ENCODE measurements at places on chromosomes 5 and 9.

DNA sequence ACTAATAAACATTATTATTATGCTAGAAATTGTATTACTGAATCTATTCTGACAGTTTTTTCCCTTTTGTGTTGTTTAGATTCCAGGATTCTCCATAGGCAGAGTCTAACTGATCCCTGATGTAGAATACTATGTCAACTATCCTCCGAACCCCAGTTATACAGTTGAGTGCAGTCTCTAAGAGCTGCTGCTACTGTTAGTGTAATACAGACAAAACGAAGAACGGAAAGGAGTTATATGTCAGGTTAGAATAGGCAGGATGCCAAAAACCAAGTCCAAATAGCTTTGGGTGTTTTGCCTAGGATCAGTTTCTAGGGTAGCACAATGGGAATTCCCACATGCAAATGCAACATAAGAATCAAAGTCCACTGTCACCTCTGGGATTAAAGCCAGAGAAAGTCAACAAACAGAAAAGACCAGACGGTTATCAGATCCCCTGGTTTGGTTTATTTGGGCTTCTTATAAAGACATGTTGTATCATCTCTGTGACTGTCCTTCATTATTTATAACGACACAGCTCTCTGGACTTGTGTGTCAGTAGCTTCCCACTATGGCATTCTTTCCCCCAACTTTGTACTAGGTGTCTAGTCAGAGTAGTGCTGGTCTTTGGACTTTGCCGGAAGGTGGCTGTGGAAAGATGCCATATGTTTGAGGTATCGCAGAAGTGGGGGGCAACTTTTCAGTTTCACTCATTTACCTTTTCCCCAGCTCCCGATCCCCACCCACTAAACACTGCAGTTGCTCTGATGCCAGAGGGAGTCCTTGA is 14.9 kb upstream of the TMEM38B start:
- DNase-seq, result no peak

- DNase-seq, result no peak
Measured at GRCh38 chr5:108257996-108258395, 123.9 kb downstream of the FBXL17 start.

DNA sequence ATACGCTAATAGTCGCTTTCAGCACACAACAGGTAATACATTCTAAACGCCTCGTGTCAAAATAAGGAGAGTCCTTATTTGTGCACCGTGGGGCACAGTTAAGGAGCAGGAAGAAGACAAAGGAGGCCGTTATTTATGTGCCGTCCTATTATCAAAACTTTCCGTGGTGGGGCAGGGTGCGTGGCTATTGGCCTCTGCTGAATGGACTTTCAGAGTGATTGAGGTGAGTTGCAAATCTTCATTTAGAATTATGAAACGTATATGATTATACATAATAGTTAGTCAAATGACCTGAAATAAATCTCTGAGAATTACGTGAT is 833 bp downstream of the C5orf24 start:
- DNase-seq, result no peak

DNA sequence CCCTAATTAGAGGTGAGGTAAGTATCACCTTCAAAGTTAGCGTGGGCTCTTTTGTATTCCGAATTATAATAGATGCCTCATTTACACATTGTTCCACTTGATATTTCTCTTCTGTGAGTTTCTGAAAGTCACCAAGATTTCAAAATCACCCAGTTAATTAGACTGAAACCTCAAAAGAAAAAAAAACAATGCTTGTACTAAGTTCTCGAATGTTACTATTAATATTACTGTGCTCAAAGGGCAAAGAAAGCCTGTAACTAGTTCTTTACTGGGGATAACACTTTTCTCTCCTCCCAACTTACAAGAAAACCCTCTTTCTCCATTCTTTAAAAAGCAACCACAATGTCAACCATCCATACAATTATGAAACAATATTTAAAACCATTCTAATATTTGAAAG is 98.5 kb downstream of the STRBP start:
- DNase-seq, result no peak

GRCh38 chr5:171499611-171500010 is 80.2 kb downstream of the FGF18 start:
- no peak for DNase-seq

DNA sequence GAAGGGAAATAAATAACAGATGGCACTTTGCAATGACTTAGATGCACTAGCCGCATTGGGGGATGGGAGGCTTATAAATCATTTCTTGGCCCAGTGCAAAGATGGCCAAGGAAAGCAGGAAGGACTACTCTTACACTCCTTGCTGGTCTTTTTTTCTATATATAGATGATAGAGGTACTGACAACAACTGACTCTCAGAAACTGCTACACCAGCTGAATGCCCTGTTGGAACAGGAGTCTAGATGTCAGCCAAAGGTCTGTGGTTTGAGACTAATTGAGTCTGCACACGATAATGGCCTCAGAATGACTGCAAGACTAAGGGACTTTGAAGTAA is 1.7 kb downstream of the CCNG1 start:
- DNase-seq, result no peak

DNA sequence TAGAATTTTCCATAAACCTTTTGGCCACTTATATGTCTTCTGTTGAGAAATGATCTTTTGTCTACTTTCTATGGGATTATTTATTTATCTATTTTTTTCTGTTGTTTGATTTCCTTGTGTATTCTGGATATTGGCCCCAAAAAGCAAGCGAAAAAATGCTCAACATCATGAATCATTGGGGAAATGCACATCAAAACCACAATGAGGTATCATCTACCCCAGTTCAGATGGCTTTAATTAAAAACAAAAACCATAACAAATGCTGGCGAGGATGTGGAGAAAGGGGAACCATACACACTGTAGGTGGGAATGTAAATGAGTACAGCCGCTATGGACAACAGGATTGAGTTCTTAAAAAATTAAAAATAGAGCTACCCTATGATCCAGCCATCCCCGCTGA is 125.0 kb upstream of the LPCAT1 start:
- no peak for DNase-seq

GRCh38 chr5:177294632-177295031 is 8.9 kb downstream of the RAB24 start:
- no peak for DNase-seq

DNA sequence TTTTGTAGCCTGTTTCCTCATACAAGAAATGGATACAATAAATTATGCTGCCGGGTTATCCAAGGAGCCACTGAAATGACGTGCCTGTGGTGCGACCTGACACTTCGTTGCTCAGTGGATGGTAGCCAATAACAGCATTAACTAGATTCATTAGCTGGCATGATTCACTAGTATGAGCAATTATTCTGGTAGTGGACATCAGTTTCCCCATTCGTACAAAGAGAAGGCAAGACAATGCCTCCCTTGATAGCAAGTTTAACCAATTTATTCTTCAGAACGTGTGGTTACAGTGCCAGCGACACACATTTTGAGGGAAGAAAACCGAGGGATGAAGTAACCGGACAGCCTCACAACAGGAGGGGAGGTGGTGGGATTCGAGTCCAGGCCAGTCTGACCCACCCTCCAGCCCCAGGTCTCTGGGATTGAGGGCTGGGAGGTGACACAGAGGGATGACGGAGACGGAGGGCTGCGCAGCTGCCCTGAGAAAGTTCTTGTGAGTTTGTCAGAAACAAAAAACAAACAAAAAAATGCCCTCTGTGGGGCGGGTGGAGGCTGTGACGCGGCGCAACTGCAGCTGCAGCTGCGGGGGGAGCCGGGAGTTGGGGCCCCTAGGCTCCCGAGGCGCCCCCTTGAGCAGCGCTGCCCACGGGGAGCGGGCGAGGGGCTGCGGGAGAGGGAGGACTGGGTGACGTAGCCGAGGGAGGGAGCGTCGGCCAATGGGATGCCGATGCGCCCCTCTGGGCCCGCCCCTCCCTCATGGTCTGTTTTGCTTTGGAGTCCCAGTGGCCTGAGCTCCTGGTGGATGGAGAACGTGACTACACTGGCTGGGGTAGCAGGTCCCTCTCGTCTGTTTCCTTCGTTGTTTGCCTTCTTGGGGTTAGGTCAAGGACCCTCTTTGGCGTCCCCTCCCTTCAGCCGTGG is 10.9 kb downstream of the LHX2 start:
- DNase-seq, result no peak

- DNase-seq, result peak; percentile 98
Measured at GRCh38 chr9:34458013-34458958, at the start of the genes DNAI1 and FAM219A. TSS of gene DNAI1 (plus strand) at chr9:34458805. CDS start at chr9:34459006, 201 bp downstream. TSS of gene FAM219A (minus strand) at chr9:34458570. CDS start at chr9:34458263, 307 bp downstream.

DNA sequence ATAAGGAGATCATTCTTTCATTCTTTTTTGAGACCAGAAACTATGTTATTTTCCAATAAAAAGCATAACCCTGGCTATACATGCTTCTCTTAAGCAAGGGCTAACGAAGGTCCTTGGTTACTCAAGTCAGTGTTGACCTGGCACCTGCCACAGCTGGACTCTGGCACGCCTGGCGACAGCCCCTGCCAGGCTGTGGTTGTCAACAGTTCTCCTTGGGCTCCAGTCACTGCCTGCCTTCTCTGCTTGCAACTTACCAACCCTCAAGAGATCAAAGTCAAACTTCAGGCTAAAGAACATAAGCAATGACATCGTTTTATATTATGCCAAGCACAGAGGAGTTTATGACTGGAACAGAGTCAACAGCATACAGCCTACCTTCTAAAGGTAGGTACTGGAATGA is 61.4 kb upstream of the TBC1D9B start:
- no peak for DNase-seq

- no peak for DNase-seq
Measured at GRCh38 chr5:11378461-11378860, 525.8 kb downstream of the CTNND2 start.

- no peak for DNase-seq
Measured at GRCh38 chr9:70110194-70111041, 66.8 kb downstream of the MAMDC2 start.

GRCh38 chr5:129691220-129691619 is 56.7 kb upstream of the MINAR2 start:
- no peak for DNase-seq

DNA sequence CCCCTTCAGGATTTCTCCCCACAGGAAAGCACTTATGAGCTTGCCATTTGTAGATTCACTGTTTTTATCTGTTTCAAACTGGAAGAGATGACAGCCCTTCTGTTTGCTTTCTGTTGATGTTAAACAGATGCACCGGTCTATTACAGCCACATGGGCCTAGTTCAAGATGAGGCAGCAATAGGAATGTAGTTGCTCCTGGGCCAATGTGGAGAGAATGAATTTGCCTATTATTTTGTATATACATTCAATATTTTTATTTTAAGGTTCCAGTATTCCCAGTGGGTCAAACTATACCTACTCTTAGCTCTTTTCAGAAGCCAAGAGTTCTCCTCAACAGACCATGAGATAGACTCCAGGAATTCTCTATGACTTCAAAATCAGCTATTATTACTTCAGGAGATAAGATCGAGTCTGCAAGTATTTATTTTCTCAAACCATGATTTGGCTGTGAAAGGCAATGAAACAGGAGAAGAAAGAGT is 461.6 kb downstream of the RASEF start:
- no peak for DNase-seq

- DNase-seq, result no peak
Measured at GRCh38 chr5:119404033-119404432, 48.2 kb downstream of the TNFAIP8 start.

- DNase-seq, result no peak
Measured at GRCh38 chr5:174448662-174449061, 275.7 kb upstream of the MSX2 start.

DNA sequence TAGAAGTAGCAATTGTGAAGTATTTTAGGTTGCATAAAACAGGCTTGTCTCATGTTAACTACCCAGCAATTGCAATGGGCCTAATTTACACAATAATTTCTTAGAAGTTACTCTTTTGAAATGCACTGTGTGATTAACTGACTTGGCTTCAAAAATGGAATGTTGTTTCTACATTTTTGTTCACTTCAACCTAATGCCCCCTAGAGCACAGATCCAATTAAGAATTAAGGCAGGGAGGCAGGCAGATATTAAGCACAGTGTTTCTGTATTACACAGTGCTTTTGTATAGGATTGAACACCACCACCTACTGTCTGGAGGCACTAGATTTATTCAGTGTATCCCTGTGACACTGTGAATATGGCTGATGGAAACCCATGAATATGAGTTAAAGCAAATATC is 302.1 kb downstream of the FBXL17 start:
- no peak for DNase-seq

All from stimulated activated CD8-positive, alpha-beta memory T cell treated with anti-CD3 and anti-CD28 coated beads, Interleukin-4, amount 100 ng/mL, for 1 hour (primary cell).